Tibial nerve (tissue), 4 donors: ENCODE measurements at places on chromosomes 7 and 10.

DNA sequence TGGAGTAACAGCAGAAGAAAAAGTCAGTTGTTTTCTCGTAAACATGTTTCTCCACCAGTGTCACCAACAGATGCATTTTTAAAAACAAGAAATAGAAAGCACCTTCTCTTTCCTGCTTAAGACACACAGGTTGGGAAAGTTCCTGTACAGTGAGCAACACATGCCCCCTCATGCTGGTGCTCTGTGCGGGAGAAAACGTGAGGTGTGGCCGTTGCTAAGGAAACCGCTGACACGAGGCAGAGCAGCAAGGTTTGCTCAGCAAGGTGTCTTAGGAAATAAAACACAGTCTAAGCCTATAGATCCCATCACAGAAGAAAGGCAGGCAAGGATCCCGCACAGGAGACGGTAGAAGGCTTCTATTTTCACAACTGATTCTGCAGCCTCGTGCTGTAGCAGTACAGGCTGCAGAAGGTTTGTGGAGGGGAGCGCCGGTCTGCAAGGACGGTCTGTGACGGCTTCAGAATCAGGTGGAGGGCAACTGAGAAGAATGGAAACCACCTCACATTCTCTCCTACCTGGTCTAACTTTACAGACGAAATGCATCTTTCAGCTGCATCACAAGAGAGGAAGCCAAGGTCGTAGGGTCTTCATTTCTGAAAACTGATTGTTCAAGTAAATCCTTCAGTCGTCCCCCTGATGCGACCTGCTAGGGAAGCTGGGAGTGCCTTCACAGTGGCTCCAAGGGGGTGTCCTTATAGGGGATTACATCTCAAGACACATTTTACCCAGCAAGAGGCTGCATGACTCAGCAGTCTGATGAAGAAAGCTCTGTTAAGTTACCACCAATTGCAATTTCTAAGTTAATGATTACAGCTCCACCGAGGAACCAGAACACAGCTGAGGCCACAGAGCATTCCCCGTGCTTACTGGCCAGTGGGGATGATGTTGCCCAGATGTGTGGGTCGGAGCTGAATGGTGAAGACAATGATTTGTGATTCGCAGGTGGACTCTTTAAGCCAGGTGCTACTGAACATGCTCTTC is 150.7 kb upstream of the KLF14 start:
- H3K4me1 ChIP-seq = no peaks in the 10 kb centered on the region
- DNase-seq = no peak
- peaks cover 20% of the 10 kb centered on the region for H3K36me3 ChIP-seq
- H3K4me3 ChIP-seq = no peak overlapping the region
- H3K27me3 ChIP-seq = no peaks in the 10 kb centered on the region

GRCh38 chr7:133139350-133139749 is 57.5 kb upstream of the CHCHD3 start:
- H3K36me3 ChIP-seq = no peaks in the 10 kb centered on the region
- DNase-seq = no peak
- H3K4me1 ChIP-seq = no peaks in the 10 kb centered on the region
- no peaks in the 10 kb centered on the region for H3K27me3 ChIP-seq

DNA sequence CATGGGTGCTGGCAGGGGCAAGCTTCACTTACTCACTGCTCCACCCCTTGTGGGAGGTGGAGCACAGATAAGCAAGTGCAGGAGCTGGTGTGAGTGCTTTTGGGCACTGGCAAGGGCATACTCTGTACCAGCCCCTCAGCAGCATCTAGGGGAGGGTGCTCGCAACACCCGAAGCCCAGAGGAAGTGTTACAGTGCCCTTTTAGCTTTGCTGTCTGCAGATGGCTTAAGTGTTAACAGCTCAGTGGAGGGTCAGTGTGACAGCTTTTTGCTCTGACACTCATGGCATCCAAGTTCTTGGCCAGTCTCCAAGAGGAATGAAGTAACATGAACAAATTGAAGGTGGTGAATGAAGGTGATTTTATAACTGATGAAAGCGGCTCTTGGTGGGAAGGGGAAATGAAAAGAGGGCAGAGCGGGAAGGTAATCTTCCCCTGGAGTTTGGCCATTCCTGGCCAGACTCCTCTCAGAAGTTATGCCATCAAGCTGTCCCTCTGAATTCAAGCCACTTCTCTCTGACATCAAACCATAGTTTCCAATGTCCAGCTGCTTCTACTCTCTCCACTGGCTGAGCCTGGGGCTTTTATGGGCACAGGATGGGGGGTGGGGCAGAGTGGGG is 862.5 kb downstream of the KCNMA1 start:
- H3K4me3 ChIP-seq = no peak overlapping the region
- DNase-seq = no peak
- H3K27me3 ChIP-seq = no peaks in the 10 kb centered on the region
- H3K36me3 ChIP-seq = no peaks in the 10 kb centered on the region

DNA sequence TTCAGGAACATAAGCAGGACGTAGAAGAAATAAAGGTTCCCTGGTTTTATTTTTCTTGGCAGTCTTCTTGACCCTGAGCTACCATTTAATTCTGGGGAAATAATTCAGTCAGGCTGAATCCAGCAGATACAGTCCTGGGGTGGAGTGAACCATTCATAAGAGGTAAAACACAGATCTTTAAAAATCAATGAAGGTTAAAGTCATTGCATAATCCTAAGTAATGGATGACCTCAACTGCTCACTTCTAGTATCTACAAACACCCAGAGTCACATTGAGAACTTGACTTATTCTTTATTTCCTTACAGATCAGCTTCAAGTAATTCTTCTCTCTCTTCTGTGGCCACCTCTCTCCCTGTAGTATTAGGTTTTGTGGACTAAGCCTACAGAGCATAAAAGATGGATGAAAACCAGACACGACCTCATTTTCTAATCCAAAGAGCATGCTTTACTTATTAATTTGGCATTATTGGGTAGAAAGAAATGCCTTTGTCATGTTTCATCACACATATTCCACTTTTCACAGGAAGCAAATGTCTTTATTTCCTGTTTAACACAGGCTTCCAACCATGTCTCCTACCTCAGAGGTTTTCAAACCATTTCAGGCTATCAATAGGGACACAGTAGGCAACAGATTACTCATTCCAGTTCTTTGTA is 182.3 kb upstream of the IMMP2L start:
- no peaks in the 10 kb centered on the region for H3K36me3 ChIP-seq
- no peaks in the 10 kb centered on the region for H3K27me3 ChIP-seq
- H3K4me3 ChIP-seq = no peak overlapping the region
- no peak for DNase-seq
- H3K27ac ChIP-seq = no peak overlapping the region

- no peak overlapping the region for H3K4me3 ChIP-seq
- no peak for DNase-seq
- no peaks in the 10 kb centered on the region for H3K36me3 ChIP-seq
- H3K27ac ChIP-seq = no peak overlapping the region
These were observed 568.7 kb upstream of the MGMT start for GRCh38 chr10:128898133-128898915.
